ENCODE measurements at places on chromosomes 11 and 22.

DNA sequence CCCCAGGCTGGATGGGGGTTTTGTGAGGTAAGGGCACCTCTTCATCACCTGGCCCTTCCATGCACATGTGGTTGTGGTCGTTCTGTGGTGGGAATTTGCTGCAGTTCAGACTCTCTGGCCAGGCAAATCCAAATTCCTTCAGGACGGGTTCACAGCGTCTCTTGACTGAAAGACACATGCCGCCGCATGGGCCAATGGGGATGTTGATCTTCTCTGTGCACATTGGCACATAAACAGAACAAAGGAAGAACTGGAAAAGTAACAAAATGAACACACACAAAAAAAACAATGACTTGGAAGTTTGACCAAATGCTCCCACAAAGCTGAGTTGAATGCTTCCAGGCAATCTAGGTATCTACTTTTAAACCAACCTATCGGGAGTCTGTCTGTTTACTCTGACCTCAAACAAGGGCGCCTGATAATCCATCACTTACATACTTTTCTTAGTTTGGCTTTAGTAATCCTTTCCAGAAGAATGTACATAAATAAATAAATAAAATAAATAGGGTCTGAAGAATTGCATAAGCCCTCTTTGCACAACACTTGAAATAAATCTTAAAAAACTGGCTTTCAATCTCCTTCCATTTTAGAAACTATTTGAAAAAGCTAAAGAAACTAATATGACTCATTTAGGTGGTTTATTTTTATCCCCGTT lies 2.8 kb downstream of the FZD4 start:
- DNase-seq = no peak

- no peak for DNase-seq
Observed at GRCh38 chr11:6351782-6352382, 31.6 kb upstream of the CAVIN3 start.

DNA sequence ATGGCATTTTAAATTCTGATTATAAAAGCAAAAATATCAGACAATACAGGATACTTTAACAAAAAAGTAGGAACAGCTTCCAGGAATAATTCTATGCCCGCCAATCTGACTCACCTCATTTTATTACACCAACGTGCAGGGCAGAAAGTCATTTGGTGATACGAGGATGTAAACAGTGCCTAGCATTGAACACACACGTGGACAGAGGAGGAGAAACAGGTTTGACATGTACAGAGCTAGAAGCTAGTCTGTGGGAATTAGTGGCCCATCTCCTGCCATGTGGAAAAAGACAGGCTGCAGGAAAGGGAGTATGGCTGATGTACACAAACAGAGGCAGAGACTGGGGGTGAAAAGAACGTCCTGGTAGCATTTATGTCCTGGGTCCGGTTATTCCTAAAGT lies 9.0 kb upstream of the SPINDOC start:
- no peak for DNase-seq

- DNase-seq = no peak
Observed at GRCh38 chr22:26770624-26771023, 113.2 kb downstream of the MIAT start.

DNA sequence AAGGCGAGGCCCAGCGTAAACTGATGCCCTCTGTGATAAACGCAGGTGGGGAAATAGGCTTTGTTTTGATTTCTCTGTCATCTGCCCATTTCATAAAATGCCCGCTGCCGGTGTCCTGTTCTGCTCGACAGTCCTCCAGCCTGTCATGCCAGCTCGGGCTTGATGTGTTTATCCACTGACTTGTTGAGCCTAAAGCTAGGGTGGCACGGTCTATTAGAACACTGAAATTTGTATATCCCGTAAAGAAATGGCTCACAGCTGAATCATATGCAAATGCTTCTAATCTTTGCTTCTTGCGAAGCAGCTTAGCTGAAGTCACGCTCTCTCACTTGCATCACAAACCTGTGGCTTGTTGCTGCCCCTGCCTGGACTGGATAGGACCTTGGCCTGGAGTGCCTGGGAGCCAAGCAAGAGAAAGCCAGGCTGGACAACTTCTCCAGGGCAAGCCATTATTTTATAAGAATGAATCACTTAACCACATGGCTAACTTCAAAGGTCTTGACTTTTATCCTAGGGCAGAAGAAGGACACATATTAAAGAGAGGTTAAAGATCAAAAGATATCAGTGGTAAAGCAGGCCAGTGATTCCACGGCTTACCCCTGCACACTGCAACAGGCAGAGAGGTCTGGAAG lies 33.1 kb downstream of the EHF start:
- DNase-seq = no peak

- no peak for DNase-seq
Observed at GRCh38 chr11:32580967-32581366, 2.7 kb upstream of the EIF3M start.

- DNase-seq = no peak
Observed at GRCh38 chr11:72069787-72070251, 10.5 kb downstream of the NUMA1 start.

GRCh38 chr11:32962016-32962415 lies 53.7 kb upstream of the DEPDC7 start:
- DNase-seq = no peak

DNA sequence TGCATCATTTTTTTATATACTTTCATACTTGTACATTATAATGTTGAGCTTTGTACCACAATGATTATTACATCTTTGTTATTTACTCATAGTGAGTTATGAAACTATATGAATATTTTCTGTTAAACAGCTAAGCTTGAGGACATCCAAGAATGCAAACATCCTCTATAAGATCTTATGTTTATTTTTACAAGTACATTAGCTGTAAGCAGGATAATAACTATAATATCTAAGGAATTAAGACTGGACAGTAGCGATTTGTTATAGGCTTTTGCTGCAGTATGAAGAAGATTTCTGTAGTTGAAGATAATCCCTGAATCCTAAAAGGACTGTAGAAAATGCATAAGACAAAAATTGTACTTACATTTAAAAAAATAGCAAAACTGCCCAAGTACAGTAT lies 176.0 kb downstream of the METTL15 start:
- no peak for DNase-seq

GRCh38 chr11:77183431-77183984 lies 55.5 kb downstream of the MYO7A start:
- DNase-seq = no peak

DNA sequence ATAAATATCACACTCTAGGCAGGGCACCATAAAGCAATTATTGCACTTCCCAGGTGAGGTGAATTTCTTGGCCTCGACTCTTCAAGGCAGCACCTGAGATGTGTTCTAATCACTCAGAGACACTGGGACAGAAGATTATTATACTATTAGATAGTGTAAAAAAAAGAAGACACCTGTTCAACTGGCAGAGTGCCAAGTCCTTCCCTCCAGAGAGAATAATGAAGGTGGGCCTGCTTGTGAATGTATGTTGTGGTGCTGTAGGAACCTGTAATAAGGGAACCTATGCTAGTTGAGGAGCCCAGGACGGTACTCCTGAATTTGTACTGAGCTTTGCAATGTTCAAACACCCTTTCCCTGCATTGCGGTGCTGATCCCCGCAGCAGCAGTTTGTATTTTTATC lies 107.5 kb downstream of the NXPE2 start:
- DNase-seq = no peak
